Endodermal cell (in vitro differentiated cells): ENCODE measurements at places on chromosomes 4 and X. TPM values are rescaled to one million over a fixed set of nuclear protein-coding genes. Genes with fewer than 3 reads are reported as not detected.

ZMAT1 gene
- total RNA-seq: 5.1 and 6.6 TPM in 2 replicates

UBL4A gene
- 29.1 and 29.8 TPM in 2 replicates for total RNA-seq

ASB12 gene
- 0.40 to 0.75 TPM (median 0.53 TPM) in 3 replicates for total RNA-seq

TDO2 gene
- total RNA-seq: not detected in 3 replicates

PASD1 gene
- total RNA-seq: not detected in 3 replicates
